ENCODE measurements at places on chromosomes 7 and 10. TPM values are rescaled to one million over a fixed set of nuclear protein-coding genes. Genes with fewer than 3 reads are reported as not detected.

DNA sequence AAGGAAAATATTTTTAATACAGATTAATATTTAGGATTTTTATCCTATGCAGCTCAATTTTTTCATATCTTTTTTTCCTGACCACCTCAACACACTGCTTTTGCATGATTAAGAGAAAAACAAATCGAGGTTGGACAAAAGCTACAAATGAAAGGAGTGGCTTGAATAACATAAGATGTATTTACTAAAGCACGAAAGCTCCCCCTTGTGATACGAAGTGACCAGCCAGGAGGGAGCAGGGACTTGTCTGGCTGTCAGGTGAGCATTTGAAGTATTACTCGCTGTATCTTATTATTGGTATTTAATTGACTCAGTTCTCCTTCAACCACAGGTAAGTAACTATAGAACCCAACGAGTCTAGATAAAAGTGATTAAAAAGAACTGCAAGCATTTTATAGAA lies 265.2 kb upstream of the PHF14 start:
- no peak for DNase-seq

- no peak for DNase-seq
Observed at GRCh38 chr10:83880252-83880791, 259.0 kb upstream of the GHITM start.

- no peak for DNase-seq
Observed at GRCh38 chr7:138077809-138078208, 1.6 kb downstream of the AKR1D1 start.

- DNase-seq: no peak
Observed at GRCh38 chr7:16356301-16356958, 64.9 kb downstream of the CRPPA start.

The AFAP1L2 gene
- total RNA-seq: 7.6 TPM

The ATRNL1 gene
- total RNA-seq: 6.0 TPM
